RPMI7951 (cell line): ENCODE measurements at places on chromosomes 5 and 9. TPM values are rescaled to one million over a fixed set of nuclear protein-coding genes. Genes with fewer than 3 reads are reported as not detected.

The SPINK13 gene
- not detected in 2 replicates for total RNA-seq

The GNA14 gene
- total RNA-seq, result 1.1 TPM in 1 of 2 replicates, not detected in the other

The KCTD16 gene
- under 0.01 and 0.12 TPM in 2 replicates for total RNA-seq

The MED22 gene
- total RNA-seq, result 13.8 and 15.2 TPM in 2 replicates

The MVB12B gene
- 1.6 and 2.2 TPM in 2 replicates for total RNA-seq

The ROR2 gene
- total RNA-seq, result 0.10 and 0.12 TPM in 2 replicates

The DNAH5 gene
- total RNA-seq, result 0.96 and 2.0 TPM in 2 replicates

The TMEM232 gene
- 0.24 and 0.29 TPM in 2 replicates for total RNA-seq

The PCDHB12 gene
- 0.36 and 0.88 TPM in 2 replicates for total RNA-seq

The IGFBPL1 gene
- total RNA-seq, result not detected in 2 replicates

The PKN3 gene
- 6.1 and 6.6 TPM in 2 replicates for total RNA-seq

The PCDHA6 gene
- 0.10 and 0.12 TPM in 2 replicates for total RNA-seq
